ENCODE measurements at places on chromosomes 12 and 14. TPM values are rescaled to one million over a fixed set of nuclear protein-coding genes. Genes with fewer than 3 reads are reported as not detected.

GRCh38 chr14:63923422-63923752 lies 70.6 kb downstream of the SYNE2 start:
- no peak for DNase-seq

GRCh38 chr12:51548241-51548640 lies 42.8 kb upstream of the SCN8A start:
- DNase-seq, result no peak

GRCh38 chr14:105855246-105855892 lies 329.0 kb downstream of the TMEM121 start:
- DNase-seq, result no peak

GRCh38 chr12:66627270-66627987 lies 51.4 kb downstream of the GRIP1 start:
- DNase-seq, result no peak

TSPAN19 gene
- not detected for total RNA-seq

DNA sequence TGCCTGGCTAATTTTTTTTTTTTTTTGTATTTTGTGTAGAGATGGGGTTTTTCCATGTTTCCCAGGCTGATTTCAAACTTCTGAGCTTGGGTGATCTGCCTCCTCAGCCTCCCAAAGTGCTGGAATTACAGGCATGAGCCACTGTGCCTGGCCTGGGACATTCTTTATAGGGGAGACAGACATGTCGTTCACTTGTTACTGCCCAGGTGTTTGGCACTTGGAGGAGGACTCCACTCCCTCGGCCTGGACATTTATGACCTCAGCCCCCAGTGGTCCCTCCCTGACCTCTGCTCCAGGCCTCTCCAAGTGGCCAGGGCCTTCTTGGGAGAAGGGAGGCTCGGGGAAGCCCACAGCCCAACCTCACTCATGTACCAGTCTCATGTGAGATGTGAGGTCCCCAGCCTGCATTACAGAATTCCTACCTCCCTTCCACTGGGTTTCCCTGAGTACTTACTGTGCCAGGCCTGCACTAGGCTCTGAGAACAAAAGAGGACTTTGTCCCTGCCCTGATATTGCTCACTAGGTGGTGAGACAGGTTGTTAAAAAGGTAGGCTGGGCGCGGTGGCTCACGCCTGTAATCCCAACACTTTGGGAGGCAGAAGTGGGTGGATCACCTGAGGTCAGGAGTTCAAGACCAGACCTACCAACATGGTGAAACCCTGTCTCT lies 9.7 kb upstream of the POP5 start:
- DNase-seq, result no peak

DAD1 gene
- total RNA-seq, result 117 TPM

PDE3A gene
- not detected for total RNA-seq

GCN1 gene
- total RNA-seq, result 139 TPM

MUCL1 gene
- total RNA-seq, result not detected

- DNase-seq, result no peak
These were observed 89.1 kb downstream of the BBS10 start for GRCh38 chr12:76259106-76259505.

MMP19 gene
- total RNA-seq, result 0.24 TPM

SOS2 gene
- total RNA-seq, result 37.6 TPM

GRCh38 chr12:97272471-97272870 lies 190.1 kb upstream of the RMST start:
- DNase-seq, result no peak

SMARCC2 gene
- 185 TPM for total RNA-seq

DNA sequence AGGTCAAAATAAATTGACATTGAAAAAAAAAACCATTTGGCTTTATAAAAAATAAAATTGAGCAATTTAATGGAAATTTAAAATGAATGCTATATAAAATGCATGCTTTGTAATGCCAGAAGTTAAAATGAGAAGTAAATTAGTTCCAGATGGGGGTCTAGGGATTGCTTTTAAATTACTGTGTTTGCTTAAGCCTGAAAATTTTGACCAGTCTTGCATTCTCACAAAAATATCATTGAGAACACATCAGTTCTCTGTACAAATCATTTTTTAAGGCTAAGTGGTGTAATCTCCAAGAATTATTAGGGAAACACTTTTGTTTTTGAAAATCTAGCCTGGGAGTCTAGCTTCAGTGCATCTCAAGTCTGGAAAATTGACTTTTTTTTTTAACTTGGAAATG lies 90.7 kb downstream of the RERG start:
- no peak for DNase-seq

DNA sequence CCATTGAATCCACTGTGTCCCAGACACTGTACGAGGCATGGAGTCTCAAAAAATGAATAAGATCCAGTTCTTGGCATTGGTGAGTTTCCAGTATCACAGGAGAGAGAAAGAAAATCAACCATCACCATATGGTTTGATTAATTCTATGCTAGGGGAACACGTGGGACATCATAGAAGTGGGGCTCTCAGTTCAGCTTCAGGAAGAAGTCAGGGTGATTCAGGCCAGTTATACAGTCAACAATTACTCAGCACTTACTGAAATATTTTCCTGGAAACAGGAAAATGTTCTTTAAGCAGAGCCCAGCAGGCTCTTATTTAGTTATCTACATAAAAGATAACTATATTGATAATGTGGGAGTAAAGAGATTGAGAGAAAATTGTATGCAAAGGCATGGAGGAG lies 407.2 kb downstream of the NOVA1 start:
- no peak for DNase-seq

DNA sequence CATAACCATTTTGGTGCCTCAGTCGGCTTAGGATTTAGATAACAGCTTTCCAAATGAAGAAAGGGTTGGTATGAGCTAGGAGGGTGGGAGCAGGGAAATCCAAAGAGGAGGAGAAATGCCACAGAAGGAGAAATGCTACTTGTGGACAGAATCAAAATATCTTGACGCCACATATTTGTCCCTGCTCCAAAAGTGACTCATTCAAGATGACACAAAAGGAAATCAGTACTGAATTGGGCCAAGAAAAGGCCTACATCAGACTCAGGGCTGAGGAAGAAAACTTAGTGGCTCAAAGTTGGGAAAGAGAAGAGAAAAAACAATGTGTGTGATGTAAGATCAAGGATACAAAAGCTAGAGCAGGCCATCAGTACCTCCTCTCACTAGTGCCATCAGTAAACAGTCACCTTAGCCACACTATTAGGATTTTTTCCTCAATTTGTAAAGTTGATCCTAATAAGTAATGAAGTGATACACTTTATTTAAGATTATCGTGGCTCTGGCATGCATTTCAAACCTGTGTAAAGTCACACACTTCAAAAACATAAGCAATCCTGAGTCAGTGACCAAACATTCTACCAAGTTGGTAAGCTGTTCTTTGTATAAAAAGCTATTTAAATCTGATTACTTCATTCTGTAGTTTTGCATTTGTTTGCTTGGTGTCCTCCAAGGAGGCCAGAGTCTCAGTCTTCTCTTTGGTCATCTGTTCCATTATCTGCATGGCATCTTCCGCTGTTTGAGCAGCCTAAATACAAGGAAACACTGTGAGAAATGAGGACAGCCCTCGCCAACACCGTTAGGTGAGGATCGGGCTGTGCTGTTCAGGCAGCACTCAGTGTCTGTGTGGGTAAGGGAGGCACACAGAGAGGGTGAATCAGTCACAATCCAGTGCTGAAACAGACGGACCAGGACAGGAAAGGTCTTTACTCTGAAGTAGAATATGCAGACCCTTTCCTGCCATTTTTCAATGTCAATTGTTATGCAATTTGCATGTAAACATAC lies 52.6 kb upstream of the VPS33A start:
- DNase-seq, result no peak

DNA sequence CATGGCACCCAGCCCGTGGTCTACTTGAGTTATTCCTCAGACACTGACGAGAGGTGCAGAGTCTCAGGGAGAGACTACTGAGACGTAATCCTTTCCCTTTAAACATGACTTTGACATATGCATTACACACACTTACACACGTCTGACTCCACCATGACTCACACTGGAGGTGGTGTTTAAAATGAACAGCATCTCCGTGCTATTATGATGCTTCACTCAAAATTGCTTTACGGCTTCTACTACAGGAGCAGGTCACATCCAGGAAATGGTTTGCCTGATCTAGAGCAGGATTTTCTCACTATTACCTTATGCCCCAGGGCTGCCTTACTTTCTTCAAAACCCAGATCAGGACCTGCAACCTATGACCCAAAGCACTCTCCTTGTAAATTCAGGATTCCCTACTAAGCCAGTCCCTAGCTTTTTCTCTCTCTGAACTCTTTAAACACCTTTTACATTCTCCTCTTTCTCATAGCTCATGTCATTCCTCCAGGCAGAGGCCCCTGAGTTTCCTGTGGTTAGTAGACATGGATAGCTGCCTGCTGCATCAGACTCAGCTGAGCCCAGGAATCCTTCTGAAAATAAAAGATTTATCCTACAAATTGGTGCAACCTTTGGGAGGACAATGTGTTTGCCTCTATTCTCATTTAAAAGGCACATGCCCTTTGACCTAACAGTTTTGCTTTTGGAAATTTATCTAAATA lies 31.2 kb downstream of the TMCC3 start:
- DNase-seq, result no peak

- no peak for DNase-seq
These were observed 3.7 kb downstream of the SIVA1 start for GRCh38 chr14:104756477-104757237.

GRCh38 chr14:32601906-32602305 lies 272.8 kb downstream of the AKAP6 start:
- DNase-seq, result no peak

- DNase-seq, result peak; percentile 36
These were observed 972 bp downstream of the SAMD4A start for GRCh38 chr14:54567639-54568561.

DNA sequence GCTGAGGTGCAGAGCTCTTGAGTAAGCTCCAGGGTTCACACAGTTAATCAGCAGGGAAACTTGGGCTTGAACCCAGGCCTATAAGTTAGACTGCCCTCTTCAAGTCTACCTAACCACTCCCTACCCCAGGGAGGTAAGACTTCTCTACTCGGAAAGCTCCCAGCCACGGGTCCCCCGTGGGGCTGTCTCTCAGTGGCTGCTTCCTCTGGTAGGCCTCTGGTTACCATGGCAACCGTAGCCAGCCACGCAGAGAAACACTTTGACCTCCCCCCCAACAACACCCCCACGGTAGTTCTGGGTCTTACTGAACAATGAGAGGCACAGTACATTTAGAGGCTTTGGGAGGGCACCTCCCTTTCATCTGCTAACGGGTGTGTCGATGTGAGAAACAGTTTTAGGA lies 245.2 kb downstream of the AACS start:
- no peak for DNase-seq

DNA sequence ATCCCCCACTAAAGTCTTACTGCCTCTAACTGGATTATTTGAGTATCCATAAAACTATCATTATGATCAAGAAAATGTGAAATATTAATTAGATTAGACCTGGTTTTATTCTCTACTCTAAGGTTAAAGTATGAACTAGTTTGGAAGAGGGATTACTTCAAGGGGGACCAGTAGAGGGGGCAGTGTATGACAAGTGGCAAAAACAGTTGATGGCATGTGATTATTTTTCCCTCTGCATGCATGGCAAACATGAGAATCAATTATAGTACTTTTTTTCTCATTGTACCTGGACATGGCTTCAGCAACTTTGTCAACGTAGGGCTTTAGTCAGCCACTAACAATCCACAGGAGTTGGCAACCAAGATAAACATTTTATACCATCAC lies 145.0 kb upstream of the SLC38A2 start:
- DNase-seq, result no peak

ANO2 gene
- total RNA-seq, result not detected

DNA sequence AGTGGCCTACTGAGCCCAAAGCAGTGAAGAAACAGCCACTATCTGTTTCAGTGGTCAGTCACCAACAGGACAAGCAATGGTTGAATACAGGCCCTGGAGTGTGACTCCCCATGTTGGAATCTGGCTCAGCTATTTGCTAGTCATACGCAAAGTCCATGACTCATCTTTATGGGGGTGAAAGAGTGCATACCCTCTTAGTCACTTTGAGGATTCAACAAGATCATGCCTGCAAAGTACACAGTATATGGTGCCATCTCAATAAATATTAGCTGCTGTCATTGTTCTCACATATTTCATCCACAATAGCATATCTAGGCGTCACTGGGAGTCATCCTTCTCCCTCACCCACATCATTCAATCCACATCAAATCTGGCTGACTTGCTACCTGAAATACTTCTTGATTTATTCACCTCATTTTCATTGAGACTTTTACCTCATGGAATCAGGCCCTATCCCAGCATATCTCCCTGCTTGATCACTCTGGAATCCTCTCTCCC lies 26.4 kb upstream of the STAB2 start:
- DNase-seq, result no peak

DNA sequence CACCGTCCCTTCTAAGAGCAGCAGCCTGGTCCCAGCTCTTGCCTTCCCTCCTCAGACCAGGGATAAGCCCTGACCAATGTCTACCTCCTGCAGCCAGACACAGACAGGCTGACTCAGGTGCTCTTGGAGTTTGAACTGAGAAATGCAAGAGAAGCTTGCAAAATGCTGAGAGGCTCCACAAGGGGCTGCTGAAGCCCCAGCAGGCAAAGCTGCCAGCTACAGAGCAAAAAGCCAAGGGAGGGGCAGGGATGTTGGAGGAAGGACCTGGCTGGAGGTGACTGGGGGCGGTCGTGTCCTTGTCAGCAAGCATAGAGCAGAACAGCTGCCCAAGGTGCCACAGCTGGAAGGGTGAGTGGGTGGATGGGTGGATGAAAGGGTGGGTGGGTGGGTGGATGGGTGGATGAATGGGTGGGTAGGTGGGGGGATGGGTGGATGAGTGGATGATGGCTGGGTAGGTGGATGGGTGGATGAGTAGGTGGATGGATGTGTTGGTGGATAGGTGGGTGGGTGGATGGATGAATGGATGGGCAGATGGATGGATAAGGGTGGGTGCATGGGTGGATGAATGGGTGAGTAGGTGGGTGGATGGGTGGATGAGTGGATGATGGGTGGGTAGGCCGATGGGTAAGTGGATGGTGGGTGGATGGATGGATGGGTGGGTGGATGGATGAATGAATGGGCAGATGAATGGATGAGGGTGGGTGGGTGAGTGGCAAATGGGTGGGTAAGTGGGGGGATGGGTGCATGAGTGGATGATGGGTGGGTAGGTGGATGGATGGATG lies 4.0 kb upstream of the INF2 start:
- DNase-seq, result no peak
